ENCODE measurements at places on chromosomes 4 and X. TPM values are rescaled to one million over a fixed set of nuclear protein-coding genes. Genes with fewer than 3 reads are reported as not detected.

KDR gene
- total RNA-seq: not detected

TKTL2 gene
- not detected for total RNA-seq

STK32B gene
- not detected for total RNA-seq

FRMD7 gene
- total RNA-seq: not detected

LINC00632 gene
- total RNA-seq: 6.7 TPM

MAGEC3 gene
- total RNA-seq: not detected

CPZ gene
- total RNA-seq: not detected

CBR4 gene
- total RNA-seq: 12.5 TPM

CXorf58 gene
- total RNA-seq: not detected

RBM3 gene
- total RNA-seq: 343 TPM

UCP1 gene
- total RNA-seq: not detected

DCAF4L1 gene
- total RNA-seq: 0.32 TPM

PPP4R3C gene
- not detected for total RNA-seq

CLGN gene
- not detected for total RNA-seq

PWWP3B gene
- total RNA-seq: not detected

ERCC6L gene
- total RNA-seq: 6.5 TPM

RBM10 gene
- total RNA-seq: 57.1 TPM

ADH1B gene
- total RNA-seq: not detected

ZNF518B gene
- total RNA-seq: 30.0 TPM

TMSB15B gene
- total RNA-seq: 7.7 TPM

GABRG1 gene
- total RNA-seq: not detected

NDP gene
- not detected for total RNA-seq

NSD2 gene
- total RNA-seq: 196 TPM

EBP gene
- 227 TPM for total RNA-seq

KIAA1210 gene
- not detected for total RNA-seq

Measured in T-helper 1 cell treated with Interleukin-12 subunit alpha and Interleukin-12 subunit beta and Interleukin-4 antibody, amounts not matched to agents 30 ng/mL and 1 ng/mL, for 36 hours (primary cell).